ENCODE measurements at places on chromosomes 3 and 15. TPM values are rescaled to one million over a fixed set of nuclear protein-coding genes. Genes with fewer than 3 reads are reported as not detected.

Gene C2CD4B
- total RNA-seq = 1.1 TPM

Gene ROPN1B
- total RNA-seq = not detected

Gene SLC49A4
- total RNA-seq = 23.5 TPM

Gene ZNF80
- not detected for total RNA-seq

Gene MAGI1
- total RNA-seq = 51.2 TPM

Gene GOLGA6L4
- total RNA-seq = 3.3 TPM

Gene SLC2A2
- not detected for total RNA-seq

Gene CYP1A2
- total RNA-seq = not detected

Gene STARD9
- total RNA-seq = 41.6 TPM

Gene PCOLCE2
- 227 TPM for total RNA-seq

Gene MCTP2
- 4.9 TPM for total RNA-seq

Gene CEP19
- 2.1 TPM for total RNA-seq

Gene PRSS50
- total RNA-seq = not detected

Gene ALG1L2
- not detected for total RNA-seq

Gene ALAS1
- 35.7 TPM for total RNA-seq

Gene CORO2B
- total RNA-seq = 5.4 TPM

Gene GTF2E1
- 10.2 TPM for total RNA-seq

Gene AGTR1
- total RNA-seq = 95.9 TPM

Gene CISH
- 17.1 TPM for total RNA-seq

Measured in subcutaneous adipose tissue (tissue), 4 donors.